NCI-H446 (cell line): ENCODE measurements at places on chromosomes 4 and X.

DNA sequence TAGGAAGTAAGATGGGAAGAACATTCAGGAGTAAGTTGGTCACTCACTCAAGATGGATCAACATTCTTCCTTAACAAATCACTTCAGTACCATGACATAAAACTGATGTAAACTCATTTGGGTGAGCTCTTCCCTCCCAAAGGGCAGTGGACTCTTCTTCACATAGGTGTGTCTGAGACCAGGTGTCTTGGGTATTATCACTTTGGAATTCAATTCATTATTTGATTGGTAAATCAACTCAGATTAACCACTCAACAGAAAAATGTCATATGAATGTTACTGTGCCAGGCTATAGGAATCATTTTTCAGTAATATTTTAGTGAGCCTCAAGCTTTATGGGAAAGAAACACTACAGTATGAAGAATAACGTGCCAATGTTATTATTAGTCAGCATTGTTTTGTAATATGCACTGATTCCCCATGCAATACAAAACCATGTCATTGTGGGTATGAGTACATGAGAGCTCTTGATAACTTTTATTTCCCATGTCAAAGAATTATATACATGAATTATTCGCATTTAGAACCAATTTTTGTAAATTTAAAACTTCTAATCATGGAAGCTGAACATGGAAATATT is 58.6 kb upstream of the ETNPPL start:
- no peak for DNase-seq

GRCh38 chr4:84623661-84624060 is 40.7 kb downstream of the CDS1 start:
- DNase-seq: no peak

DNA sequence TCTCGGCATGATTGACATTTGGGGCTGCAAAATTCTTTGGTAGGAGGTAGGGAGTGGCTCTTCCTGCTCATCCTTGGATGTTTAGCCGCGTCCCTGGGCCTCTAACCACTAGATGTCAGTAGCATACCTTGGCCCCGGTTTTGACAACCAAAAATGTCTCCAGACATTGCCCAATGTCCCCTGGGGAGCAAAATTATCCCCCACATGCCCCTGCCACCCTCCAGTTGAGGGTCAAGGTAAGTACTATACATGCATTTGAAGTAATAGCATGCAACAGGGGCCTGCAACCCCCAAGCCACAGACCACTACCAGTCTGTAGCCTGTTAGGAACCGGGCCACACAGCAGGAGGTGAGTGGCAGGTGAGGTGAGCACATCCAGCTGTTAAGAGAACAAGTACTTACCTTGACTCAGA is 17.6 kb upstream of the KIAA1210 start:
- DNase-seq: no peak

DNA sequence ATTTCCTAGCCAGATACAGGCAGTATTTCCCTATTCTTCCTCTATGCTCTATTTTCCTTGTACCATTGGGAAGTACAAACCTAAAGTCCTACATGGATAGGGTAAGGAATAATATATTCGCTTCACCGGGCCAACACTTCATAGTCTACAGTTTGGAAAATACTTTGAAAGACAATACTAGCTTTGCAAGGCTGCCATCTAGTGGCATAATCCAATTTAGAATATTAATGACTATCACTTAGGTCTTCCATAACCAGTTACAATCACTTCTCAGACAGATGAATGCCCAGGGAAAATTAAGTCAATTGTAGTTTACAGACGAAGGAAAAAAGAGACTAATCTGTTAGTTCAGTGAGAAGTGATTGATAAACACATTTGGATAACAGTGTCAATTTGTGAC is 141.0 kb upstream of the FAM47C start:
- DNase-seq: peak; percentile 16

- no peak for DNase-seq
These were observed 142.0 kb upstream of the NUDT6 start for GRCh38 chr4:123064390-123064789.

DNA sequence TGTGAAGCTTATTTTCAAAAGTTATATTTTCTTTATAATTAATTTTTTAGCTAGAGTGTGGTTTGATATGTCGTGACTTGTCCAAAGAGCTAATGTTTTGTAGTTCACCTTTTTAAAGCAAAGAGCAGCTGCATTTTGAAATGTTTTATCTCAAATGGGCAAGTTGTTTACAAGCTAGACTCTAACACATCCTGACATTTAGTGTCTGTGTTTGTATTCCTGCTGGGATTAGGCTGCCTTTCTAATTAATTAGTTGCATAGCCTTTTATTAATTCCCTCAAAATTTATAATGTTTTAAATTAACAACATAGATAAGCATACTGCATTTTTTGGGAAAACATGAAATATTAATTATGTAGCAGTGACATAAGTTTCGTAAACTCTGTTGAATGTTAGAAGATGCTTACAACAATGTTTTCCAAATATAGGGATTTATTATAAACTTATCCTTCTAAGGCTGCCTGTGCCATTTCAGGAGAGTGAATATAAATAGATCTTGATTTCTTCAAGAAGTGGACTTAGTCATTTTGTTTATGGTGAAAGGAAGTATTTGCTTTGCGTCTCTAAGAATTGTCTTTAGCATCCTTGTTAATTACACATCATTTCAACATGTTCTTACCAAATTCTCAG is 37.7 kb upstream of the NUDT6 start:
- DNase-seq: no peak

DNA sequence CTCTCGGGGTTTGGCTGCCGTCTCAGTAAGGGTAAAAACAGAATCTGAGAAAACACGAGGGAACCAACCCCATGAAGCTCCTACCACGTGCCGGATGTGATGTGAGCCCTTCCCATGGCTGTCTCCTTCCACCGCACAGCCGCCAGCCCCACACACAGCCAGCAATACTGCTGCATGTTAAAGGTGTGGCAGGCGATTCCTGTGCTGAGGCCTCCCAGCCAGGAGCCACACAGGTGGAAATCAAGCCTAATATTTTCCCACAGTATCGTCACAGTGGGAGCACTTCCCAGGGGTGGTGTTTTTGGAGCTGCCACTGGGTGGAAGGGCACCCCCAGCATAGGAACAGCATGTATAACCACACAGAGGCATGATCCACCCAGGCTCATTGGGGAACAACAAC is 77.5 kb downstream of the SLC2A9 start:
- DNase-seq: no peak

DNA sequence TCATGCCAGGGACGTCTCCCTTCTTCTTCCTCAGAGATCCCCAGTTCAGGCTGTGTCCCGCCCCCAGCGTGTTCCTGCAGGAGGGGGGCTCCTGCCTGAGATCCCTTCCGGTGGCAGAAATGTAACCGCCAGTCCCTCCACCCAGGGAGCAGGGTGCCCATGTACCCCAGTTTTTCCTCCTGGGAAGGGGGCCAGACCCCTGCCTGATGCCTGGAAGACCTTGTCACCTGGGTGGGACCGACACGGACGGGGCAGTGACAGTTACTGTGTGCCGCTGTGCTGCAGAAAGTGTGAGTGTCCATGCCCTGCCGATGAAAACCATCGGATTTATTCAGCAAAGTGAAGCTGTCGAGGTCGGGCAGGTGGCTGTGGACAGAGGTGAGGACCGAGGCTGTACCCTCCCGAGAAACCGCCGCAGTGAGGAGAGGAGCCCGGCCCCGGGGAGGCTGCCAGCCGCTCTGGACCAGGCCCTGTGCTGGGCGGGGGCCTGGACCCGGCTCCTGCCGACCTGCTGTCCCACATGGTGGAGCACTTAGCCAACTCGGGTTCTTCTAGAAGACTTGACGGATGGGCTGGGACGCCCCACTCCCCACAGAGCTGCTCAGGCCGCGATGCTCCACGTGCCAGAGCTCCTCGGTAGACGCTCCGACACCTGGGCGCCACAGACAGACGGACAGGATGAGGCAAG is 36.7 kb upstream of the HMX1 start:
- DNase-seq: no peak

- DNase-seq: no peak
These were observed 25.6 kb downstream of the ZMAT1 start for GRCh38 chrX:101906136-101906796.

DNA sequence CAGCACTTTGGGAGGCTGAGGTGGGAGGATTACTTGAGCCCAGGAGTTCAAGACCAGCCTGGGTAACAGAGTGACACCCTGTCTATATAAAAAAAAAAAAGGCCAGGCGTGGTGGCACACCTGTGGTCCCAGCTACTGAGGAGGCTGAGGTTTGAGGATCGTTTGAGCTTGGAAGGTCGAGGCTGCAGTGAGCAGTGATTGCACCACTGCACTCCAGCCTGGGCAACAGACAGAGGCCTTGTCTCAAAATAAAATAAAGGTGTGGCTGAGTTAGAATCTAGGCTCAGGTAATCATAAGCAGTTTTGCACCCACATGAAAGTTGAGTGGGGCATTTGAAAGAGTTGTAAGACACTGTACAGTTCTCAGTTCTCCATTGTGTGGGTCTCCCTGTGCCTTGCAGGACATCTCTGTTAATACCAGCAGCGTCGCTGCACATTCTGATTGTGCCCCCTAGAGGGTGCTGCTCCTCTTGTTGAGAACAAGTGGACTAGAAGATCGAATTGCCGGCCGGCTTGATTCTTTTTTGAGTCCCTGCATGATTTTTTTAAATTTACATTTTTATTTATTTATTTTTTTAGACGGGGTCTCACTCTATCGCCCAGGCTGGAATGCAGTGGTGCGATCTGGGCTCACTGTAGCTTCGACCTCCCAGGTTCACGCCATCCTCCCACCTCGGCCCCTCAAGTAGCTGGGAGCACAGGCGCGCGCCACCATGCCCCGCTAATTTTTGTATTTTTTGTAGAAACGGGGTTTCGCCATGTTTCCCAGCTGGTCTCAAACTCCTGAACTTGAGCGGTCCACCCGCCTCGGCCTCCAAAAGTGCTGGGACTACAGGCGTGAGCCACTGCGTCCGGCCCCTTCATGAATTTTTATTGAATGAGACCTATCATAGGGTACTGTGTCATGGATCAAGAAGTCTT is 73.6 kb upstream of the RBMX start:
- DNase-seq: peak; percentile 74

- no peak for DNase-seq
These were observed 578.8 kb downstream of the FSTL5 start for GRCh38 chr4:161585011-161585410.

DNA sequence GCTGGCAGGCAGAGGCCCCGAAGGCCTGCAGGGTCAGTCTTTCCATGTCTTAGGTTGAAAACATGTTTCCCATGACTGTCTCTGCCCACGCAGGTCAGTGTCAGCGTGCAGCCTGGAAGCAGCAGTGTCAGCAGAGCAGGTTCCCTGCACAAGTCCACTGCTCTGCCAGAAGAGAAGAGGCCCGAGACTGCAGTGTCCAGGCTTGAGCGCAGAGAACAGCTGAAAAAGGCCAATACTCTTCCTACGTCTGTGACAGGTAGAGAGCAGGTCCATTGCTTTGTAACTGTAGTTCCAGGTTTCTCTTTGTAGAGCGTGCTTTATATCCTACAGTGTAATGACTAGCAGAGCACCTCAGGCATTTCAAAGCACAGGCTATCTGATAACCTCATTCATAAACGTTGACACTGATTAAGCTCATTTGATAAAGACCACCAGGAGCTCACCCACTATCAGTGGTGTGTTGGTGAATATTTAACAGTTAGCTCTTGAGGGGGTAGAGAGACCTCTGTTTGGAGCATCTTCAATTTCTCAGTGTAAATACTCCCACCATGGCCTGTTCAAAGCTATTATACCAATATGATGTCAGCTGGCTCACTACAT is 63.2 kb downstream of the AASDH start:
- DNase-seq: no peak

- no peak for DNase-seq
These were observed 198.9 kb downstream of the MID1IP1 start for GRCh38 chrX:38999967-39000745.

- DNase-seq: no peak
These were observed 62.1 kb downstream of the GPRIN3 start for GRCh38 chr4:89245459-89245858.

DNA sequence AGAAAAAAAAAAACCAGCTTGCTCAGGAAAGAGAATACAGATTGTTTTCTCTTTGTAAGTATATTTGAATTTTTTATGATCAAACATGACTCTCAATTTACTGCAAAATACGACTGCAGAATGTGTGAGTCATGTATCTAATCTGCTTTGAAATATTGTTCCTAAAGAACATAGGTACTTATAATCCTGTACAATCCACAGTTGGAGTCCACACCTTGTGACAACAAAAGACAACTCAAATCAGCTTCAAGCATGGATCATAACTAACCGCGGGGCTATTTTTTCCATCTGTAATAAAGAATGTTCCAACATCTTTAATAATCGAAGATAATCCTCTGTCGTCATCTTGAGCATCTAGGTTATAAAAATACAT is 77.8 kb upstream of the STIM2 start:
- no peak for DNase-seq

DNA sequence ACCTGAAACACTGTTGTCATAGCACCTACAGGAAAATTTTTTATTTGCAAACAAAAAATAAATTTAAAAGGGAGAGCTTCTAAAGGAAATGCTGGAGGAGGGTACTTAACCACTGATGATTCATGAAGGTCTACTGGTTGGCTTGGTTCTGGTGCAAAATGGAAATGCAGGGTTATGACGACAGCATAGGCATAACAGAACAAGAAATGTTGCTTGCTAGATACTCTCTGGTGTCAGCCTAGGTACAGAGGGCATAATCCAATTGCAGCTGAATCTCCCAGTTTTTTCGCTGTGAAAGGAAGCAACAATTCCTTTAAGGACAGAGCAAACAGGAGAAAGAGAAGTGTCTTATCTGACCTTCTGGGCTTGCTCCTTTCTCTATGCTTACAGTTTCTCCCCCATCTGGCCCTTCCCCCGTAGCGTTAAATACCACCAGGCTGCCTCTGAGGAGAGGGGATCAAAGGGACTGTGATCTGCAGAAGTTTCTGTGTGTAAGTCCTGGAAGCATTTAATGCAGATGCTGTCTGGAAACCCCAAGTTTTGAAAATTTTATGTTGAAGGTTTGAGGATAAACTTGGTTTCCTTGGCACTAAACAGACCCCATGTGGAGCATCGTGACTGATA is 23.7 kb upstream of the CASK start:
- DNase-seq: no peak

GRCh38 chr4:151641167-151641566 is 119.6 kb downstream of the GATB start:
- DNase-seq: no peak

- no peak for DNase-seq
These were observed 102.8 kb downstream of the KDM6A start for GRCh38 chrX:44975666-44976263.

DNA sequence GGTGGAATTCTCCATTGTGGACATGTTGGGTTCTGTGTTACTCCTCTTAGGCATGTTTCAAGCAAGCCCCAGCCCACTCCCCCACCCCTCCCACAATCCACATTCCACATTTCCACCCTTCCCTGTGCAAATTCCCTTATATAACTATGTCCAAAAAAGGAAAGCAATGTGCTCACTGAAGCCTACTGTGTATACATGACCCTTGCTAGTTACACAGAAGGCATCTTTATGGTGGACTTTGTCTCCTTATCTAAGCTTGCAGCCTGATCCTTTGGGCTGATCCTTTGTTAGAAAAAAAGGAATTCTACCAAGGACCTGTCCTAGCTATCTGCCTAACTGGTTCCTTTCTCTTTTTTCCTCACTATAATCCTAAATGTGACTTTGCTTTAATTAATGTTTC is 796.8 kb downstream of the NLGN4X start:
- DNase-seq: no peak

- DNase-seq: no peak
These were observed 184.4 kb downstream of the DKK2 start for GRCh38 chr4:106851726-106852125.
